ENCODE measurements at places on chromosomes 11 and 22.

- DNase-seq = no peak
Observed at GRCh38 chr11:95991101-95991500, 67.2 kb upstream of the MTMR2 start.

DNA sequence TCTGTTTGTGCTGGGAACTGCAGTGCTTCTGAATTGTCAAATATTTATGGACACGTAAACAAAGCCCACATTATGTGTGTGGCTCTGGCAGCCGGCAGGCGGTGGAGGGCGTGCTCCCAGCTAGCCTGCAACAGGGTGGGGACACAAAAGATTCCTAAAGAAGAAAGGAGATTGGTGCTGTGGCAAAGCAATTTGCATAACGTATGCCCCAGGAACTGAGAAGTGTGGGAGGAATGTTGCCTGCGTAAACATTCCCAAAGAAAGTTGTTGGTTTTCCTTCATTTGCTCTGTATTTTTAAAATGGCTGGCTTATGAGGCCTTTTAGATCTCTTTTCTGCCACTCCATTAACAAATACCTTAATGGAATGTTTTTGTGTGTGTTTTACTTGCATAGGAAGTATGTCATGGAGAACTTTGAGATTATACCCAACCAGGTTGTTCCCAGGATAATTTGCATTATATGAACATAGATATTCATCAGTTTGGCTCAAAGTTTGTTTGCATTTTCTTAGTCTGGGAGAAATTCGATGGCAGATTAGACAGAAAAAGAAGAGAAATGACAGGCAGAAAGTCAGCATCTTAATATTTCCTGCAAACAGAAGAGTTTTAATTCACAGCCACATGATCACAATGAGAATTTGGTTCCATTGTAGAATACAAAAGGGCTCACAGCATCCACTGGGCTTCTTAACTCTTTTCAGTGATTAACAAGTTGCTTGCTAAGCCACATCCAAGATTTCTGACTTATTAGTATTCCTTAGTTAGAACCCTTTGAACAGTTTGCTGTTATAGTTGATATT is 41.8 kb upstream of the DLAT start:
- DNase-seq = no peak

GRCh38 chr11:8768625-8769333 is 86.2 kb downstream of the RPL27A start:
- DNase-seq = no peak

- DNase-seq = no peak
Observed at GRCh38 chr11:93542811-93543229, 371 bp downstream of the SMCO4 start.

DNA sequence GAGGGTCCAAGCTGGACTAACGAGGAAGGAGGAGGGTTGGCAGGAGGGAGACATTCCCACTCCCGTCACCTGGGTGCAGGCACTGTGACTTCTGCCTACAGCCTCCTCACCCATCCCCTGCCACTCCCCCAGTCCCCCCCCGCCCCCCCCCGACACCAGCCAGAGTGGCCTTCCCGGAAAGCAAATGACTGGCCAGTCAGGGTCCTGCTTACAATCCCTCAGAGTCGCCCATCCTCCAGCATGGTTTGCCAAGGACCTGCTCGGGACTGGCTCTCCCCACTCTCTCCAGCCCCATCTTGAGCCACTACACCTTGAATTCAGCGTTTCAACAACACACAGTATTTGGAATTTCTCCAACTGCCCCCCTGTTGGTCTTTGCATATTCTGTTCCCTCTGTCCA is 59.6 kb downstream of the THAP12 start:
- no peak for DNase-seq

DNA sequence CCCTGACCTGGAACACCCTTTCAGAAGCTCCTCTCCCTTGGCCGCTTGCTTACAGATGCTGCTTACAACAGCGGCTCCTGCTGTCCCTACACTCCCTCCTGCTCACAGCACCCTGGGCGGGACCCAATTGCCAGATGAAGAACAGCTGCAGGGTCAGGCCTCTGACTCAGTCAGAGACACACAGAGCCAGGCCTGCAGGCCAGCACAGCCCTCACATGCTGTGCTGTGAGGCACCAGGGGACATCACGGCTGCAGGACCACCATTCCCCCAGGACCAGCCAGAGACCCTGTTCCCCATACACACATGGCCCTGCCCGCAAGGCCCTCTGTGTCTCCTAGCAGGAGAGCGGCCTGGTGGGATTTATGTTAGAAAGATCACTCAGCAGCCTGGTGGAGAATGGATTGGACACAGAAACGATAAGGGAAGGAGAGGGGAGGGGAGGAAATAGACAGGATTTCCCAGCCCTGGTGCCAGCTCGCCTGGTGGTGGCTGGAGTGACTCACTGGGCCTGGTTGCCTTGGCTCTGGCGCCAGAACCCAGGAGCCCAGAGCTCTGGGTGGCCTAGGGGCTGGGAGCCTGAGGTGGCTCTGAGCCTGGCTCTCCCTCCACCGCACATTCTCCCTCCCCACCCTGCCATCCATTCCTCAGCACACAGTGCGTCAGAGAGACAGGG is 6.7 kb downstream of the CAPN5 start:
- DNase-seq = no peak

DNA sequence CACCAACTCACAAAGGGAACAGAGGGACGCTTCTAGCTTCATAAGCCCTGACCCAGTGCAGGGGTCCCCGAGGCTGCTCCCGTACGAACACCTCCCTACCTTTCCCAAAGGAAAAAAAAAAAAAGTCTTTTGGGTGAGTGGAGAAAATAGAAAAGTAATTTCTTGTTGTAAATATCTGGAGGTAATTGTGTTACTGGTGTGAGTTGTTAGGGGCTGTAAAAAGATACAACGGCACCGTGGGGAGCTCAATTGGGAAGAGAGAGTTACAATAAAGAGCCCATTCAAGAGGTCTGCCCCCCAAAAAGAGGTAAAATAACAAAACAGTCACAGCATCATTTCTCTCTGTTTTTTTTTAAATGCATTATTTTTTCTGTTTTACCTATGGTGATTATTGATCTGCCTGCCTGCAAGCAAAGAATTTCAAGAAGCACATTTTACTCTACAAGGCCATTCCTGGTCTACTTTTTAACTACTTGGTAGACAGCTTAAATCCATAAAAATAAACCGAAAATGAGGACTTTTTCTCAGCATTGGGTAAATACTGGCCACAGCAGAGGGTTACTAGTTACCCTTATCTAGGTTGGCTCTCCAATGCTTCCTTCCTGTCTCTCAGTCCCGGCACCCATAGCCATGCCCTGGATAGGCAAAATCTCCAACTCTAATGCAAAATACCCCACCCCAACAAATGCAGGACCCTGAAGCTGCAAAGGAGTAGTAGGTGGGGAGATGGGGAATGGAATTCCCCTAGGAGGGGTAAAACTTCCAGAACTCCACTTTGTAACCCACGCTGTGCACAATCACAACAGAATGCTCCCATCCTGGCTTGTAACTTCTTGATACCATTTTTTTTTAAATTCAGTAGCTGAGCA is 3.1 kb downstream of the PAX6 start:
- DNase-seq = no peak

- DNase-seq = no peak
Observed at GRCh38 chr11:72439455-72439854, 5.1 kb upstream of the CLPB start.

DNA sequence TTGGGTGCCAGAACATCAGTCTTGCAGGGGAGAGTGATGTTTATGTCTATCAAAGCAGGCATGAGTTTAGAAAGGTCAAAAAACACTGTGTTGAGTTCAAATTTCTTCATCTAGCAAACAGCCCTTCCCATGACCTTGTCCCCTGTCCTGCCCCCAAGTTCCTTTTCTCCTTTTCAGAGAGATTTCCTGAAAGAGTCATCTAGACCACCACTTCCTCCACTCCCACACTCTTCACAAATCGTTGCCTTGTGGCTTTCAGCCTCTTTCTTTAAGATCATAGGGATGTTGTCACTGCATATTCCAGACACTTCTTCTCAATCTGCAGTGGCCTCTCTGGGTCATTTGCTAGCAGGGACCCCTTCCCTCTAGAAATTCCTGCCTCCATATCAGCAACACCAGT is 290.5 kb downstream of the TENM4 start:
- no peak for DNase-seq

DNA sequence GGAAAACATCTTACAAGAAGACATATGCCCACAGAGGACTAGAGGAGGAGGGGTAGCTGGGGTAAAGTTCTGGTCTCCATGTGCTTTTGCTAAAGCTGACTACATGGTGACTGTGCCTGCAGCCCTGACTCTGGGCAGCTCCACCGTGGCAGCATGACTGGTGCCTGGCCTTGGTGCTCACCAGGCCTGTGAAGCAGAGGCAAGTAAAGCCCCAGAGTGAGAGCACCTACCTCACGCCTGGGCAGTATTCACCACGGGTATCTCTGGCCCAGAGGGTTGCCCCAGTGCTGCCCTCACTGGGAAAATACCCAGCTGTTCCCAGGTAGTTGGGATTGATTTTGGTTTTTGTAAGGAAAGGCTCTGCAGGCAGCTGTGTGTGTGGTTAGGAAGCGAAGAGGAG is 78.3 kb downstream of the CTTN start:
- no peak for DNase-seq

All from stimulated activated CD4-positive, alpha-beta T cell treated with anti-CD3 and anti-CD28 coated beads, Interleukin-4, amount 100 ng/mL, for 4 hours (primary cell).